ENCODE measurements at places on chromosomes 7 and 10. TPM values are rescaled to one million over a fixed set of nuclear protein-coding genes. Genes with fewer than 3 reads are reported as not detected.
A peak's percentile ranks its signal among the peaks of the same experiment; 100 is the strongest.

Gene AOC1
- 18.9 TPM for total RNA-seq

Gene ETV1
- 8.4 TPM for total RNA-seq

Gene HYAL4
- total RNA-seq: not detected

Gene EBF3
- total RNA-seq: not detected

Gene KLHDC10
- 35.3 TPM for total RNA-seq

Gene LRIT1
- not detected for total RNA-seq

DNA sequence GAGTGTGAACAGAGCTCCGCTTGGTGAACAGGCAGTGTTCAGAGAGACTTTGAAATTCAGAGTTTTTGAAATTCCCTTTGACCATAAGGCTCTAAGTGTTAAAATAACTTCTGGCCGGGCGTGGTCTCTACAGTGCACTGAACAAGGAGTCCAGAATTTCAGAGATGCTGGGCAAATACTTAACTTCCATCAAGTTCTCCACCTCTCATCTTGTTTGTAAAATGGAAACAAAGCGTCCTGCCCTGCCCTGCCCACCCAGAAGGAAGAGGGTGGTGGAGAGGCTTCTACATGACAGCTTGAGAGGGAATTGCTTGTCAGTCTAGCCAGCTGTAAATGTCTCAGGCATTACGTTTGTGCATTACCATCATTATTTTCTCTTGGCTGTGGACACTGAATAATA, 102.6 kb downstream of the RGS10 start:
- DNase-seq: no peak

- no peak for DNase-seq
Measured at GRCh38 chr10:86918022-86918471, 39.4 kb downstream of the MMRN2 start.

DNA sequence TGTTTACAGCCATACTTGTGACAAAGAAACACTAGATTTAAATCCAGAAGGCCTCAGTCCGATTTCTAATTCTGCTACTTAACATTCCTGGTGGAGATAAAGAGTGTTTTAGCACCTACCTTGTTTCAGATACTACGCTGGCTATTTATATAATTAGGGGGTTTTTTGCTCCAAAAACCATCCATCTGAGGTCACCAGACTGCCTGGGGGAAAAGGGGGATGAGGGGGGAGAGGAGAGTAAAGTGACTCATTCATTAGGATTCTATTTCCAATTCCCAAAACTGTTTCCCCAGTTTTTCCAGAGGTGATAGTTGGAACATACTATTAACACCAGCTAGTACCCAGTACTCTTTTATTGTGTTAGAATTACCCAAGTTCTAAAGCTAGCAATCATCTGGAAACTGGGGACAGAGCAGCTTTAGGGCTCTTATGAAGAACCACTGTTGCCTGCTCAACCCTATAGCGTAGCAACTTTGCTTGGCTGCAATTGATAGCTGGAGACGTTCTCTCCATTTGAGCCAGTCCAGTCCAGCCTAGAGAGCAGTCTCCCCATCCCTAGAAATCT, 6.6 kb downstream of the GCC1 start:
- DNase-seq: no peak

DNA sequence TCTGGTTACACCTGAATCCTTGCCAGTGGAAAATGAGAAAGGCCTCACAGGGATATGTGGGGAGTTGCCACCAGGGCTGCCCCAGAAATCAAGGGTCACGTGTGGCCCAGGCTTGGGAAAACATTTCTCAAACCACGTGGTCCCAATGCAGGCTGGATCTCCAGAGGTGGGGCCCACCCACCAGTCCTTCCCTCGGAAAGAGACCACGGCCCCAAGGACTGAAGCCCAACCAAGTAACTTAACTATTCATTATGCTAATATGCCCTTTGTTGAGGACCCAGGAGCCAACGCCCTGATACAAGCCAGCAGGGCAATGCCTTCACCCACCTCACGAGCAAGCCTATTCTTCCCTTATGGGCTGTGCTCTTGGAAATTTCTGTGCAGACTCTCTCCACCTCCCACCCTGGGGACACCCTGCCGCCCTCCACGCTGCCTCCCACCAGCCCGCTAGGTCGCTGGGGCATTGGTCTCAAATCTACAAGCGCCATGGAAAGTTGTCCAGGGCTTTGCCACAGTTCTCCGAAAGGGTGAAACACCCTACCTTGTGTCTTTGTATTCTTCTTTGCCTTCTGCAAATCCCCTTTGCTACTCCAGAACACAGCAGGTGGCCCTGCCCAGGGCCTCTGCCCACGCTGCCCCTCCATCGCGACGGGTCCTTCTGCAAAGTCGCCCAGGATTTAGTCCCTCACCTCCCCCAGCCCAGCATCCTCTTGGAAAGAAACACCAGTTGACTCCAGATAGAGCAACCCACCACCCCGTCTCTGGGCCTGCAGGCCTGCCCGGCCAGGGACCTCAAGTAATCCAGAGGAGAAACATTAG, 8.8 kb downstream of the TNS3 start:
- DNase-seq: peak; percentile 64

DNA sequence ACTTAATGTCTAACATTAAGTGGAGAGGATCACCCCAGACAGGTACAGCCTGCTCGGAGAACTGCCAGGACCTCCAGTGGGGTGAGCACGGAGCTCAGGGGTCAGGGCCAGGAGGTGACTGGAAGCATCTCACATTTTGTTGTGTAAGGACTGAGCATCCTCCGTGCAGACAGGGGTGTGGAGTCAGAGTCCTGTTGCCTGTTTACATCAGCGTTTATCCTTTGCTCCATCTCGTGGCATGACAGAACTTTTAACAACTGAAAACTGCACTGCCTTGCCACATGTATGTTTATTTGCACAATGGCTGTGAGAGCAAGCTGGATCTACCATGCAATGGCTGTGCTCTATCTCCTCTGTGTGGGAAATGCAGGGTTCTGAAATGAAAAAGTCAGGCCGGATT, 175.4 kb upstream of the AKR1E2 start:
- DNase-seq: no peak

DNA sequence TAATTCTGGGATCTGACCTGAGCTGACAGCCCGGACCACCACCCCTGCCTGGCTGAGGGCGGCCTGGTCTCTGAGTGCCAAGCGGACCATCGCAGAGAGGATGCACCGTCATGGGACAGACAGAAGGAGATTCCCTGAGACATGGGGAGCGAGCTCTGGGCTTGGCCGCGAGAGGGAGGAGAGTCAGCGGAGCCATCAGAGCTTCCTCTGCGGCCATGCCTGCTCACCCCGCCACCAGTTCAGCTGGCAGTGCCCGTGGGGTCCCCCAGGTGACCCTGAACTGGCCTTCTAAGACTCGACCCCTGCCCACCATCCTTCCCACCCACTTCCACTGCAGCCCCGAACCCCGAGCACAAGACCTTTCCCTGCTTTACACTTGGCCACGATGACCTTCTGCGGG, 152.8 kb downstream of the TCERG1L start:
- no peak for DNase-seq

- DNase-seq: no peak
Measured at GRCh38 chr7:21616091-21616490, 73.3 kb downstream of the DNAH11 start.

DNA sequence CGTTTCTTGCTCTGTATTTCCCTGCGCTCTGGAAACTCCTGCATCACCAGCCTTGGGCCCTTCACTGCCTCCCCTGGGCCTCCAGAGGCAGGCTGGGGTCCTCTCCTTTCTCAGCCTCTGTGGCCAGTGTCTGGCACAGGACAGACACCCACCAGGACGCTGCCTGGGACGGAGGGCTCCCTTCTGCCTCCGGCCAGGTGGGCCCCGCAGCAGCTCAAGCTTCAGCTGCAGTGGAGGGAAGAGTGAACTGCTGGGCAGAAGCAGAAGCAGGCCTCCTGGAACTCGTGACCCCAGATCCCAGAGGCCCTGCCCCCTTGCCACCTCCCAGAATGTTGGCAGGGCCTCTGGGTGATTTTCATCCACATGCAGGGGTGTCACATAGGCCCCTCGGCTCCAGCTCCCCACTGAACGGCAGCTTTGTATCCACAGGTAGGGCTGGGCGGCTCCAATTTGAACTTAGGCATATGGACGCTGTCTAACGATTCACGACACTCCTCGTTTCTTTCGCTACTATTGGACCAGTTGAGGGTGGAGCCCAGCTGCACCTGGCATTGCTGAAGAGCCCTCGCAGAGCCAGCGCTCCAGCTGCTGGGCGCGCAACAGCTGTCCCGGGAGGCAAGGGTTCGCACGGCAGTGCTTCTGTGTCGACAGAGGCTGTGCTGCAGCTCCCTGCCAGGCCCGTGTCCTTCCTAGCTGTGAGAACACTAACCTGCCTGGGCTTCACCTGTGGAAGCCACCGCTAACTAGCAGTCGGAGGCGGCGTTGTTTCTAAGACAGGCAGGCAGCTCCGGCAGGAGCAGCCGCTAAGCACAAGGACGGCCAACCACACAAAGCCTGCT, 18.4 kb upstream of the GPR146 start:
- DNase-seq: no peak

All from left lobe of liver (tissue), 2 donors.